ENCODE measurements at places on chromosomes 3 and 15.

- no peak for DNase-seq
These were observed 30.1 kb upstream of the ZNF502 start for GRCh38 chr3:44682182-44682896.

DNA sequence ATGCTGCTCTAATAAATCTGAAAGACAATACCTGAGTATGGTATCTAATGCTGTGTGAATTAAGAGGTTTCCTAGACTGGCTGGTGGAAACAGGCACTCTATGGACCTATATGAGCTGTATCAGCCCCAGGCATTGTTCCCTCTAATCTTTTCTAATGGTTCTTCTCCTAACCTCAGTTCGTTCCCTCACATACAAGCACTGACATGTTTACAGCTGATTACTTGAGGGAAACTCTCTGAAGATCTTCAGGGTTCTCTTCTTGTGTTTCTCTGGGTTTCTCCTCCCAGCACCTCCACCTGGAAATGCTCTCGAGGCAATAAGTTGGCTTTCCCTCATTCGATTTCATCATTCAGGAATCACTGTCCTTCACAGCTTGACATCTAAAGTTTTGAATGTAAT, 52.9 kb downstream of the KLF15 start:
- DNase-seq = no peak

- no peak for DNase-seq
These were observed 43.6 kb downstream of the C3orf20 start for GRCh38 chr3:14718539-14718938.

DNA sequence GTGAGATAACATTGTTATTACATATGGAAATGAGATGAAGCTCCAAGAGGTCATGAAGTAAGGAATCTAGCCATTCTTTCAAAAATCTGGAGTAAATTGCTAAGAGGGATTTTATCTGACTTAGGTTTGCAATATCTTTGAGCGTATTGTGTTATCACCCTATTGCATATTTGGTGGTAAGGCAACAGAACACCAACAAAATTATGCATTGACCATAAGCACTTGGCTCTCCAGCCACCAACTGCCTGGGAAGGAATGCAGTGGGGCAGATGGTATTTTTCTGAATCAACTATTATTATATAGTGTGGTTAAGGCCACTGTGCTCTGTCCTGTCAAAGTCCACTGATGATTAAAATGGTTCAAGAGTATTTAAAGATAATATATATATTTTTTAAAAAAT, 287.9 kb upstream of the SEMA6D start:
- DNase-seq = no peak

GRCh38 chr3:182794455-182795388, 1.4 kb downstream of the ATP11B start:
- DNase-seq = peak; percentile 14

- no peak for DNase-seq
These were observed 359 bp downstream of the ARIH1 start for GRCh38 chr15:72474466-72474911.

DNA sequence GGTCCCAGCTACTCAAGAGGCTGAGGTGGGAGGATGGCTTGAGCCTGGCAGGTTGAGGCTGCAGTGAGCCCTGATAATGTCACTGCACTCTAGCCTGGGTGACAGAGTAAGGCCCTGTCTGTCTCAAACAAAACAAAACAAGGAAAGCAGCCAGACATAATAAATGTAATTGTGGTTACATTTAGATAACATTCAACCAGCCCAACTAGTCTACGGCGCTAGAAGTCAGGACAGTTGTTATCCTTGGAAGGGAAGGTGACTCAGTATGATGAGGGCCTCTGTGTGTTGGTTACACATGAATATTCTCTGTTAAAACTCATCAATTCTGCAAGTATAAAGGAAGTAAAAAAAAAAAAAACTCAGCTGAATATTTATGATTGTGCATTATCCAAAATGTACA, 27.0 kb upstream of the CSPG5 start:
- DNase-seq = no peak

DNA sequence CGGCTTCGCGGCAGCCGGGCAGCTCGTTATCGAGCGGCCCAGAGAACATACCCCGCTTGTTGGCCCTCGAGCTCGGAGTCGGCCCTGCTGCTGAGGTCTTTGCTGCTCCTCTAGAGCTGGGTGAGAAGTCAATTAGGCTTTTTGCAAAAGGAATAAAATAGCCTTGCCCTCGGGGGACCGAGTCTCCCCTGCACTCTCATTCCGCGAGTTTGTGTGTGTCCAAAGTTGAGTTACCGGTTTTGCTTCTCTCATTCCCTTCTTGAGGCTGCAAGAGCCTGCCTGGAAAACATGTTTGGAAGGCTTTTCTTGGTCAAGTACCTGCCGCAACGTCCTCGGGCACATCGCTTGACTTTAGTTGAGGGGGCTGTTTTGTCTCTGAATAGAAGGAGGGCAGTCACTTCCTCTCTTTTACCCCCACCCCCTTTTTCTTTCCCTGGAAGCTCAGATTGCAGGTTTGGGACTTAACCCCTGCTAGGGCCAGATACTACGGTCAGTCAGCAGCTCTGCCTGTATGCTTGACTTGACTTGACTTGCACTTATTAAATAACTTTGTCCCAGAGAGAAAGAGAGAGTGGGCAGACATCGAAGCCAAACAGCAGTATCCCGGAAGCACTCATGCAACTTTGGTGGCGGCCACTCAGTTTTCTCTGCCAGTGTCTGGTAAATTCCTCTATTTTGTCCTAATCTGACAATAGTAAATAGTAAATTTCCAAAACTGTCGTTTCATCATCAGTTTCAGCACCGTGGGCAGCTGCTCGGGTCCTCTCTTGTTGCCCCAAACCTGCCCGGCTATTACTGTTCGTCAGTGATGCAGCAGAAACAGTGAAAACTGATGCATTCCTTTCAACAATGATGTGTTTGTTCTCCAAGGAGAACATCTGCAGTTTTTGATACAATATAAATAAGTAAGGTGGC, 609 bp downstream of the RNF13 start:
- DNase-seq = peak; percentile 43

- DNase-seq = no peak
These were observed 135.6 kb upstream of the STAC start for GRCh38 chr3:36244728-36245127.

All from tongue (tissue), 3 donors.